ENCODE measurements at places on chromosomes 12 and 14. TPM values are rescaled to one million over a fixed set of nuclear protein-coding genes. Genes with fewer than 3 reads are reported as not detected.

REM2 gene
- total RNA-seq, result 0.26 TPM

GLIPR1L1 gene
- not detected for total RNA-seq

CABP1 gene
- total RNA-seq, result under 0.01 TPM

PMCH gene
- total RNA-seq, result not detected

DBX2 gene
- total RNA-seq, result not detected

DNA sequence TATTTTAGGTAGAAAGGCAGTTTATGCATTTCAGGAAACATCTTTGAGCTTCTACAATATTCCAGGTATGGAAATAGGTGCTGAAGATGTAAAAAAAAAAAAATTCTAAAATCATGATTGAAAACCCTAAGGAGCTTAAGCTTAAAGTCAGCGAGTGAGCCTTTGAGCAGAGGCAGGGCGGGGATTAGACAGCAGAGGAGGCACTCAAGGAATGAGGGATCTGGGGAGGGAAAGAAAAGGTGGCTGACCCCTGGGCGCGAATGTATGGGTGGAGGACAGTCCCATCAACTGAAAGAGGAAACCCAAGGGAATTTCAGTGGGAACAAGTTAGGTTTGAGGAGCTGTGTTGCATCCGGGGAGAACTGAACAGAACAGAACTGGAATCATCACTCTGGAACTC is 6.4 kb upstream of the PTMS start:
- no peaks in the 10 kb centered on the region for H3K4me1 ChIP-seq
- no peaks in the 10 kb centered on the region for H3K36me3 ChIP-seq
- DNase-seq, result no peak
- H3K27ac ChIP-seq, result no peak overlapping the region

DNA sequence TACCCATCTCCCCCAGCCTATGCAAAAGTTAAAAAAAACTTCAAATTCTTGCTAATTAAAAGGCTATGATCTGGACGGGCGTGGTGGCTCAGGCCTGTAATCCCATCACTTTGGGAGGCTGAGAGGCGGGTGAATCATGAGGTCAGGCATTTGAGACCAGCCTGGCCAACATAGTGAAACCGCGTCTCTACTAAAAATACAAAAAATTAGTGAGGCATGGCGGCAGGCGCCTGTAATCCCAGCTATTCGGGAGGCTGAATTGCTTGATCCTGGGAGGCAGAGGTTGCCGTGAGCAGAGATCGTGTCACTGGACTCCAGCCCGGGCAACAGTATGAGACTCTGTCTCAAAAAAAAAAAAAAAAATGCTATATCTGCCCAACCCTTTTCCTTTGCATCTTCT is 925.4 kb downstream of the GALC start:
- no peak for DNase-seq
- H3K36me3 ChIP-seq, result no peaks in the 10 kb centered on the region
- no peaks in the 10 kb centered on the region for H3K4me1 ChIP-seq
- H3K27ac ChIP-seq, result no peak overlapping the region
- no peaks in the 10 kb centered on the region for H3K27me3 ChIP-seq

- H3K27me3 ChIP-seq, result no peaks in the 10 kb centered on the region
- no peak for DNase-seq
- no peak overlapping the region for H3K4me3 ChIP-seq
Observed at GRCh38 chr12:124107351-124107750, 134.3 kb downstream of the ZNF664 start.

- no peak overlapping the region for H3K4me3 ChIP-seq
- H3K4me1 ChIP-seq, result peaks cover 5% of the 10 kb centered on the region
- H3K27ac ChIP-seq, result no peak overlapping the region
- DNase-seq, result peak; percentile 98
- no peaks in the 10 kb centered on the region for H3K36me3 ChIP-seq
- no peaks in the 10 kb centered on the region for H3K27me3 ChIP-seq
Observed at GRCh38 chr14:85471744-85472143, 58.2 kb upstream of the FLRT2 start.

GRCh38 chr14:50560931-50561285 is 963 bp downstream of the ATL1 start:
- no peaks in the 10 kb centered on the region for H3K27me3 ChIP-seq
- H3K36me3 ChIP-seq, result no peaks in the 10 kb centered on the region
- peak overlapping the region; percentile 86 for H3K4me3 ChIP-seq
- H3K27ac ChIP-seq, result peak overlapping the region; percentile 84
- H3K4me1 ChIP-seq, result no peaks in the 10 kb centered on the region

- no peaks in the 10 kb centered on the region for H3K36me3 ChIP-seq
- peaks cover 5% of the 10 kb centered on the region for H3K4me1 ChIP-seq
- peak overlapping the region; percentile 87 for H3K27ac ChIP-seq
- no peaks in the 10 kb centered on the region for H3K27me3 ChIP-seq
Observed at GRCh38 chr14:50668826-50669143, 679 bp upstream of the SAV1 start.

GRCh38 chr12:24895612-24896011 is 53.3 kb downstream of the BCAT1 start:
- H3K4me1 ChIP-seq, result peaks cover 9% of the 10 kb centered on the region
- no peaks in the 10 kb centered on the region for H3K27me3 ChIP-seq
- peaks cover 3% of the 10 kb centered on the region for H3K36me3 ChIP-seq
- peak; percentile 51 for DNase-seq
- no peak overlapping the region for H3K27ac ChIP-seq
